ENCODE measurements at places on chromosomes 16 and 17.

GRCh38 chr17:4934173-4934979 is 2.3 kb downstream of the GP1BA start:
- peak; percentile 59 for DNase-seq

- no peak for DNase-seq
Measured at GRCh38 chr17:33933576-33933975, 321.5 kb upstream of the CCL2 start.

GRCh38 chr17:29565643-29566472 is 979 bp downstream of the ABHD15 start:
- peak; percentile 83 for DNase-seq

DNA sequence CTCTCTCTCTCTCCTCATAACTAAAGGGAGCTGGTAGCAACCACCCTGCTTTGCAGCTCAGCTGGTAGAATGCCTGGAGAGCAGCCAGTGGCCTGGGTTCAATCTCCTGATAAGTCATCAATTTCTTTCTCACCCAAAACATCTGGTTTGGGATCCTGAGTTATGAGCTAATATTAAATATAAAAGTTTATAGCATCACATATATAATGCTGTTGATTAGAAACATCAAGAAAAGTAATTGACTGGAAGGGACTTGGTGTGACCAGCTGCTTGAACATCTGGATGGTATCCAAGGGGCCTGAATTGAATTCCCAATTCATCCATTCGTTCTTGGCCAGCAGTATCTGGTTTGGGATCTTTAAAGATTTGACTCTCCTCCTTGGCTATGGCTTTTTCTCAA is 12.2 kb upstream of the ELAC2 start:
- DNase-seq, result no peak
